Endothelial cell of umbilical vein (primary cell): ENCODE measurements at places on chromosomes 7 and 10. TPM values are rescaled to one million over a fixed set of nuclear protein-coding genes. Genes with fewer than 3 reads are reported as not detected.

UPK3BL2 gene
- 29.8 and 30.6 TPM in 2 replicates for total RNA-seq

CYP3A4 gene
- total RNA-seq = not detected in 2 replicates

COL13A1 gene
- total RNA-seq = 26.7 and 47.5 TPM in 2 replicates

SHH gene
- 0.18 TPM in 1 of 2 replicates, not detected in the other for total RNA-seq

C10orf143 gene
- 0.44 and 0.92 TPM in 2 replicates for total RNA-seq

MIOS gene
- 16.0 and 16.8 TPM in 2 replicates for total RNA-seq

SPACDR gene
- total RNA-seq = 1.5 and 4.1 TPM in 2 replicates

MYPN gene
- not detected in 2 replicates for total RNA-seq
